Stimulated activated CD8-positive, alpha-beta memory T cell treated with anti-CD3 and anti-CD28 coated beads, Interleukin-4, amount 100 ng/mL, for 24 hours (primary cell): ENCODE measurements at places on chromosomes 3 and 15.

DNA sequence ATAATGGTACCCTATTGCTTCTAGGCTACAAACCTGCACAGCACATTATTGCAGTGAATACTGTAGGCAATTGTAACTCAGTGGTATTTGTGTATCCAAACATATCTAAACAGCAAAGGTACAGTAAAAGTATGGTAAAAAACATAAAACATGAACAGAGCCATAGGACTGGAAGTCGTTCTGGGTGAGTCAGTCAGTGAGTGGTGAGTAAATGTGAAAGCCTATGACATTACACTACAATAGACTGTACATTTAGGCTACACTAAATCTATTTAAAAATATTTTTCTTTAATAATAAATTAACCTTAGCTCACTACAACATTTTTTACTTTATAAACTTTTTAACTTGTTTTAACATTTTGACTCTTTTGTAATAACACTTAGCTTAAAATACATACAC is 21.3 kb downstream of the RAB6B start:
- no peak for DNase-seq

DNA sequence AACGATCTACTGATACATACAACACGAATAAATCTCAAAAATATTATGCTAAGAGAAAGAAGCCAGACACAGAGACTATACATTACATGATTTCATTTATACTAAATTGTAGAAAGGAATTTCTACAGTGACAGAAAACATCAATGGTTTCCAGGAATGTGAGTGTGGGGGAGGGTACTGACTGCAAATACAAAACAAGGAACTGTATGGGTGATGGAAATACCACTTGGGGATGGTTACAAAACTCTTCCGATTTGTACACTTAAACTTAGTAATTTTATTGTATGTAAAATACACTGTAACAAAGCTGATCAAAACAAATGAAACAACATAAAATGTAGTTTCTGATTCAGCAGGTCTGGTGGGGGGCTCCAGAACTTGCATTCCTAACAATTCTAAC is 45.8 kb upstream of the IP6K2 start:
- DNase-seq, result no peak

- DNase-seq, result no peak
Observed at GRCh38 chr15:100147828-100148227, 193.9 kb downstream of the ADAMTS17 start.

DNA sequence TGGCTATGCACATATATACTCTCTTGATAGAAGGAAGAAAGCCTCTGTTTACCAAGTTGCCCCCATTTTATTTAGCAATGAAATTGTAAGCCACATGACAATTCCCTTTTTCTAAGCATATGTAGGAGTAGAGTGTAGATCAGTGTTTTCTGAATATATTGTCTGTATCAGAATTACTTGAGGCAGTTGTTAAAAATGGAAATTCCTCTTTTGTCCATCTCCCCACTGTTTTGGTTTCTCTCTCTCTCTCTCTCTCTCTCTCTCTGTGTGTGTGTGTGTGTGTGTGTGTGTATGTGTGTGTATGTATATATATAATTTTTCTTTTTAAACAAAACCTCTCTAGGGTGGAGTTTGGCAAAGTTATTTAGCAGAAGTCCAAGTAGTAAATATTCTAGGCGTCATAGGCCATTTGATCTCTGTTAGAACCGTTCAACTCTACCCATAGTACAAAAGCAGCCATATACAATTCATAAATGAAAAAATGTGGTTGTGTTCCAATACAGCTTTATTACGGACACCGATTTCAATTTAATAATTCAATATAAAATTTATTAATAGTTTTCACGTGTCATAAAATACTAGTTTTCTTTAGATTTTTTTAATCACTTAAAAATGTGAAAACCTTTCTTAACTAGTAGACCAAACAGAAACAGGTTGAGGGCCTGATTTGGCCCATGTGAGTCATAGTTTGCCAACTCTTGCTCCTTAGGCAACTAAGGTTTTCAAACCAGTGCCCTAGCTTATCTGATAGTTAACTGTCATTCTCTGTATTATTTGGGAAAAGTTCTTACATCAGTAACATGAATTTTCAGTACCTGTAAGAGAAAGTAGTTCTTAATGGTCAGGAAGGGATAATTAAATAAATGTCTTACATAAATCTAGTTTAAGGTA is 39.8 kb downstream of the UBE2E1 start:
- DNase-seq, result no peak

DNA sequence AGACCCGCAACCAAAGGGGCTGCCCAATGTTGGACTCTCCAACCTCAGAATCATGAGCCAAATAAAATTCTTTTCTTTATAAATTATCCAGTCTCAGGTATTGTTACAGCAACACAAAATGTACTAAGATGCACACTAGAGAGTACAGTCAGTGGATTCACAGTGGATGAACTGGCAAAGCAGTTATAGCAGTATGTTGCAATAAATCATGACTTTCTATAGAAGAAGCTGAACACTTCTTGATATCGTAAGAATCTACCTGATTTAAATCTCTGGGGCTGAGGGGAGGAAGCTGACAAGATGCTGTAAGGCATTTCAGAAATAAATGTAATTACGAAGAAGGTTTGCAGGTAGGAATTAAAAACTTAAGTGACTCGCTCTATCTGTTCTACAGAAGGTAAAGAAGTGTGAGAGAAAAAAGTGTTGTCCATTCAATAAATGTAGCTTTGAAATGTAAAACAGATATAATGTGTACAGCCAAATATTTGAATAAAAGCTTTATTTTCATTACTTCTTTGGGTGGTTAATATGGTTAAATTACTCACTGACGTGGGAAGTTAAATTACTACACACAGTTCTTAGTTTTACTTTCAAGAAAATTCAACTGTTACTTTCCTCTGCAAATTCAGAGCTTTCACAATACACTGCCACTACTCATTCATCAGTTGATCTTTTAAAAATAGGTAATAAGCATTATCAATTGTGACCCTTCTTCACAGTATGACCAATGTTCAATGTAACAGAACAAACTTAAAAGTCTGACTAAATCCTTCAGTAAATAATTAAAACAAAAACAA is 439.1 kb downstream of the SHQ1 start:
- no peak for DNase-seq

DNA sequence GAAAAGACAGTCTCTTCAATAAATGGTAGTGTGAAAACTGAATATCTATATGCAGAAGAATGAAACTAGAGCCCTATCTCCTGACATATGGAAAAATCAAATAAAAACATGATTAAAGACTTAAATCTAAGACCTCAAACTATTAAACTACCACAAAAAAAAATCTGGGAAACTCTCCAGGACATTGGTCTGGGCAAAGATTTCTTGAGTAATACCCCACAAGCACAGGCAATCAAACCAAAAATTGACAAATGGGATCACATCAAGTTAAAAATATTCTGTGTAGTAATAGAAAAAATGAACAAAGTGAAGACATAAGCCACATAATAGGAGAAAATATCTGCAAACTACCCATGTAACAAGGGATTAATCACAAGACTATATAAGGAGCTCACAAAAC is 286.4 kb downstream of the TBC1D5 start:
- no peak for DNase-seq

- no peak for DNase-seq
Observed at GRCh38 chr15:78997981-78998499, 53.2 kb upstream of the CTSH start.

GRCh38 chr3:33419948-33420347 is 20.3 kb downstream of the UBP1 start:
- no peak for DNase-seq

- DNase-seq, result no peak
Observed at GRCh38 chr3:36933540-36934296, 11.1 kb downstream of the TRANK1 start.

- DNase-seq, result no peak
Observed at GRCh38 chr3:94311651-94312050, 248.8 kb downstream of the NSUN3 start.

- no peak for DNase-seq
Observed at GRCh38 chr3:155690921-155691320, 54.0 kb downstream of the PLCH1 start.

DNA sequence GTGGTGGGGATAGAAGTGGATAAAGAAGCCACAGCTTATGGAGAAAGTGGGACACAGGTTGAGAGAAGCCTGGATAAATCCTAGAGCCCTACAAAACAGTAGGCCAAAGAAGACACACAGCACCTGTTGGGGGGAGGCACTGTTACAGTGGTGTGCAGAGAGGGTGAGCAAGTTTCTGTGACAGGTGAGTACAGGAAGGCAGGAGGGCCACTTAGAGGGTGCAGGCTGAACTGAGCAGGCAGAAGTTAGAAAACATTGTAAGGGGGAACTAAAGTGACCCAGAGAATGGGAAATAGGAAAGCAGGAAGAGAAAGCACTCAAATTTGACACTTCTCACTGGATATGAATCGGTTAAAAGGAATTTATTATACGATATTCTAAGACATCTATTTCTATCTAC is 146.1 kb upstream of the TMCO5A start:
- no peak for DNase-seq

- no peak for DNase-seq
Observed at GRCh38 chr15:44096596-44096995, 98.5 kb downstream of the FRMD5 start.

GRCh38 chr3:147518465-147518864 is 109.3 kb downstream of the ZIC1 start:
- no peak for DNase-seq

DNA sequence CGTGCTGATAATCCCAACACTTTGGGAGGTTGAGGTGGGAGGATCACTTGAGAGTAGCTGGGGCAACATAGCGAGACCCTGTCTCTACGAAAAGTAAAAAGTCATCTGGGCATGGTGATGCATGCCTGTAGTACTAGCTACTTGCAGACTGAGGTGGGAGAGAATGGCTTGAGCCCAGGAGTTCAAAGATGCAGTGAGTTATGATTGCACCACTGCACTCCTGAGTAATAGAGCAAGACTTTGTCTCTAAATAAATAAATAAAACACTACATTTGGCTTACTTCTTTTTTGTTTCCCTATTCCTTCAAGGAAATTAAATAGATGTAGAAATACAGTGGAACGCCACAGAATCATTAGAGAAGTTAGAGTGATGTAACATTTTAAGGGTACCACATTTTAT is 20.1 kb upstream of the LDHAL6B start:
- DNase-seq, result no peak

DNA sequence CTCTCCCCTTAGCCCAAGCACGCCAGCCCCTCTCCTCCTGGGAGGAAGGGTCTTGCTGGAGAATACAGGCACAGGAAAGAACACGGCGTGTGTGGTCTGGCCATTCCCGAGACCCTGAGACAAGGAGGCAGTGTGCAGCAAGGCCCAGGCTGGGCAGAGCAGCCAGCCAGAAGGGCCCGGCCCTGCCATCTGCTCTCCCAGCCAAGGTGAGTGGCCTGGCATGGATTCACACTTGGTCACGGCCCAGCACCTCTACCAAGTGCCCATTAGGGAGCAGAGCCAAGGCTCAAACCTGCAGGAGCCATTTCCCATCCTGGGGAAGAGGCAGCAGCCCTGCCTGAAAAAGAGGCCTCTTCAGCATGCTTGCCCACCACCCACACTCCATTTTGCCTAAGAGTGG is 28.6 kb downstream of the MEGF11 start:
- DNase-seq, result no peak

GRCh38 chr15:89096664-89097063 is 8.4 kb downstream of the ABHD2 start:
- DNase-seq, result no peak

- DNase-seq, result no peak
Observed at GRCh38 chr3:106299300-106300098, 430.7 kb upstream of the CBLB start.
